ENCODE measurements at places on chromosomes 1 and 21.

- peak; percentile 86 for DNase-seq
Observed at GRCh38 chr1:9753121-9753531, 70.6 kb downstream of the CLSTN1 start.

DNA sequence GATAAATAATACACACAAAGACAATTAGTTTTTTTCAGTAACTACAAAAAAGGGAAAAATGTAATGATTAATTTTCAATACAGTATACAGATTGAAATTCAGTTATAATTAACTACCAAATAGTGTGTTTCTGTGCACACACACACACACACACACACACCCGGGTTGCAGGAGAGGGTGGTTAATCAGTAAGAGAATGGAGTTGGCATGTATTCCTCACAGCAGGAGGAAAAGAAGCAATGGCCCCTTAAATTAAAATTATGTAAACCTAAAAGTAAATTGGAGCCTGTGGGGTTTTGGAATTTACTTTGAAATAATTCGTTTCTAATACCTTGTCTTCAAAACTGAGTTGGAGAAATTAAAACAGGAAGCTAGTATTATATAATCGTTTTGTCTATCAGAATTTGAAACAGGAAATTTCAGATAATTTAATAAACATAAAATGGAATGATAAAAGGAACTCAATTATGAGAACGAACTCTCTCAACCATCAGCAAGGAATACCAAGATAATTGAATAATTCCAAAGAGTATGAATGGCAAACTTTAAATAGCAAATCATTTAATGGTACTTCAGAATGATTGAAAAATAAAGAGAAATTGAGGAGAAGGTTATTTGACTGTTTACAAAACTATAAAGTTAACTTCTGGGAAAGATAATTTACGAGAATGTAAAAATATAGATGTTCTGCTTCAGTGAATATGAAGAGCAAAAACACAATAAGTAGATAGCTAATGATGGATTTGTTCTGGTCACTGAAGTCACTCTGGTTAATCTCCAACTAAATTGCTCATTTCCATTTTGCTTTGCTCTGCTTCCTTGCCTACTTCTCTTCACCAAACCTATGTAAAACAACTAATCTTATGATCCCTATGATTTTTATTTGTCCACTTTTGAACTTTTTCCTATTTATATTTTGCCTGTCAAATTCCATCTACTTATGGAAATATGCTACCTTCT is 547.9 kb upstream of the ZP4 start:
- no peak for DNase-seq

- no peak for DNase-seq
Observed at GRCh38 chr1:246308533-246309075, 198.5 kb downstream of the SMYD3 start.

DNA sequence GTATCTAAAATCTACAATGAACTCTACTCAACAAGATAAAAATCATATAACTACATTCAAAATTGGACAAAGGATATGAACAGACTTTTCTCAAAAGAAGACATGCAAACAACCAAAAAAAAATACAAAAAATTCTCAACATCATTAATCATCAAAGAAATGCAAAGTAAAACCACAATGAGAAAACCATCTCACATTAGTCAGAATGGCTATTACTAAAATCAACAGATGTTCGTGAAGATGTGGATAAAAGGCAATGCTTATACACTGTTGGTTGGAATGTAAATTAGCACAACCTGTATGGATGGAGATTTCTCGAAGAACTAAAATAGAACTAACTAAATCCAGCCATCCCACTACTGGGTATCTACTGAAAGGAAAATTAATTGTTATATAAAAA is 1080.8 kb downstream of the AMY1C start:
- DNase-seq = no peak

Measured in fibroblast of upper back skin (primary cell).